Kidney capillary endothelial cell (primary cell): ENCODE measurements at places on chromosomes 7 and 10.

DNA sequence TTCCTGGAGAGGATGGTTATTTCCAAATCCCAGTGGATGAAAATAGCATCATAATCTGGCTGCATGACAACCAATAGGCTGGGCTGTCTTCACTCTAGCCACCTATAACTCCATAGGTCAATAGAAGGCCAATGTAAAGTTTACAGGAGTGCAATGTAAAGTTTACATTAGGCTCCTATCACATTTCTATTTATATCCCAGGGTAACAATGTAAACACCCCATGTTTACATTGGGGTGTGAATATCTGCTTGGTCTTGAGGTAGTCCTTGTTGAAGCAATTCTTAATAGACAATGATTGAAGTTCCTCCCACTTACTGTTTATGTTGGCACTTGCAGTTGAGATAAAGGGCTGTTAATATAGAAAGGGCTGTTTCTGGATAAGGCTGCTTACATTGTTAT is 21.5 kb downstream of the CH25H start:
- DNase-seq: no peak

DNA sequence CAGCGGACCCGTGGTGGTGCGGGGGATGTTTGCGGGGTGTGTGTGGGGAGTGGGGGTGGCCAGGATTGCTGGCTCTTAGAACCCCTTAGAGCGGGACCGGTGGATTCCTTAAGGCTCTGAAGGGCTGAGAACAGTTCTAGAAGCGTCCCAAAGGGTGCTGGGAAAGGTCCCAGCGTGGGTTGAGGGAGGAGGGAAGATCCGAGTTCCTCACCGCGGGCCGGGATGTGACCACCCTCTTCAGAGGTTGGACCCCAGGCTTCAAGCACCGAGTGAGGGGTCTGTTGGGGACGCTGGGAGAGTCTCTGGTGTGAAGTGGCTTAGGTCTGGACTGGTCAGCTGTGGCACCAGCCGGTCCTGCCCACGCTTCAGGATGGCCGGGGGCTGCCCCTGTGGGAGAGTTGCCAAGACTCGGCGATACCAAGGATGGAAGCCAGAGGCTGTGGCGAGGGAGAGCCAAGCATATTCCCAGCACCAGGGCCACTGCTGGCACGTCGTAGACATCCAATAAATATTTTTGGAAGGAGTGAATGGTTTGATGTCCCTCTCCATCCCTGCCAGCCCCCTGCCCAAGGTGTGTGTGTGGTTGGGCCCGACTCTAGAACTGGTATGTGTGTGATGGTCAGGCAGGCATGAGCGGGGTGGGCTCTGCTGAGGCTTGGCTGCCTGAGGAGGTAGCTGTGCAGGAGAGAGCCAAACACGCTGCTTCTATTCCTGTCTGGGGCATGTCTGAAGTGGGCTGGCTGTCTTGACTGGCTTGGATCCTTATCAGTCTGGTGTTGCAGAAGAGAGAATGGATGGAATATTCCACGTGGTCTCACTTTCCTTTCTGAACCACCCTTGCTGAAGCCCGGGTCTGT is 19.2 kb downstream of the ZNF775 start:
- DNase-seq: no peak

GRCh38 chr7:99270702-99271101 is 1.9 kb upstream of the MYH16 start:
- DNase-seq: no peak

DNA sequence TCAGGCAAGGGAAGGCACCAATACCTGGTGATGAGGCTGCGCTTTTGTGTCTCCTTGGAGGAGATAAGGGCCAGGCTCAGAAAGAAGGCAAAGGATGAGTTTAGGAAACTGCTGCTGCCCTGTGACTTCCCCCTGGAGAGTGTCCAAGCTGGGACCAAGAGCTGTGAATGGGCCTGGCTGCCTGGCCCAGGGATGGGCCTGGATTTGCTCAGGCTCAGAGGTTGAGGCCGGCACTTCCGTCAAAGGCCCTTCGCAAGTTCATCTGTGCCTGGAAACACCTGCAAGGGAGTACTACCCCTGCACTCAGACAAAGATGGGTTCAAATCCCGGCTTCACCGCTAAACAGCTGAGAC is 50.5 kb upstream of the NANOS1 start:
- DNase-seq: no peak

- DNase-seq: no peak
Measured at GRCh38 chr10:36469585-36469984, 655.8 kb upstream of the ANKRD30A start.

GRCh38 chr10:108031505-108031904 is 867.0 kb upstream of the SORCS1 start:
- DNase-seq: no peak

GRCh38 chr10:103708627-103709288 is 146.6 kb downstream of the SH3PXD2A start:
- DNase-seq: no peak

DNA sequence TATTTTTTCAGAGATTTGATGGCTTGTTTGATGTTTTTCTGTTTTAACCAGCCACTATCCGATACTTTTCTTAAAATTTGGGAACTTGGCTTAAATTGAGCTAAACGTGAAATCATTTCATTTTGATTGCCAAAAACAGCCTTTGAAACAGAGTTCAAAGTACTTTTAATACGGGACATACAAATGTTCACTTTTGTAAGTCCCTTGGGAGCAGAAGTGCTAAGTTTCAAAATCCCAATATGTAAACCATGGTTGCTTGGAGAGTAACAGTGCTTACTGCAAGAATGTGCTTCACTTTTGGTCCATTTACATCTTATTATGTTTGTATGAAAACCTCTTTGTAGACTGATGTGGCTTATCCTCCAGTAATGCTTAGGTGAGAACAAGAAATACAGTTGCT is 10.9 kb downstream of the PNPLA8 start:
- DNase-seq: no peak

DNA sequence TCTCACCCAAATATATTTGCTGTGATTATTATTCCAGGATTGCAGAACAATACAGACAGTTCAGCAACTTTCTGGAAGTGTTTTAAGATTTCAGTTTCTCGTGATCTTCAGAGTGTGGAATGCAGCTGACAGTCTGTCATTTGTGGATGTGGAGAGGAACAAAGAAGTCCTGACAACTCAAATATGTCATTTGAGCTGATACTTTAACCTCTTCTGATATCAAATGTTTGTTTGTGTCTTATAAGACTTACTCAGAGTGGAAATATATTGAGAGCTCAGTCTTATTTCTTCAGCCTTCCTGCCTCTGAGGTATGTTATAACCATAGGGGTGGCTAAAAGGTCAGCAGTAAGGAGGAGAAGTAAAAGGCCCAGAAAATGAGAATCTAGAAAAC is 96.4 kb downstream of the OSBPL3 start:
- no peak for DNase-seq

GRCh38 chr10:47331491-47331890 is 9.2 kb downstream of the GDF2 start:
- no peak for DNase-seq

DNA sequence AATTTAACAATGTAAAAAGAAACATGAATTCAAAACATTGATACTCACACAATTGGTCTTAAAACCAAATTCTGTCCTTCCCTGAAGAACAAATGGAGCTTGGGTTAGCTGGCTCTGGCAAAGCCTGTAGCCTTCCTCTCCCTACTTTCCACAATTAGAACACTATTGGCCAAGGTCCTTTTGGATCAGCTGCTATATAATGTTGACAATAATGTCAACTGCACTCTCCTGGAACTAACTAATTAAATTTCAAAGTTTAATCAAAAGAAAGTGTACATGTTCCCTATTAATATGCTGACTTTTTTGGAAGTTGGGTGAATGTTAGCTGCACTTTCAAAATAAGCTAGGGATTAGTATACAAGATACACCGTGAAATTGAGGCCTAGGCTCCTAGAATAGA is 440.1 kb upstream of the NFE2L3 start:
- no peak for DNase-seq

DNA sequence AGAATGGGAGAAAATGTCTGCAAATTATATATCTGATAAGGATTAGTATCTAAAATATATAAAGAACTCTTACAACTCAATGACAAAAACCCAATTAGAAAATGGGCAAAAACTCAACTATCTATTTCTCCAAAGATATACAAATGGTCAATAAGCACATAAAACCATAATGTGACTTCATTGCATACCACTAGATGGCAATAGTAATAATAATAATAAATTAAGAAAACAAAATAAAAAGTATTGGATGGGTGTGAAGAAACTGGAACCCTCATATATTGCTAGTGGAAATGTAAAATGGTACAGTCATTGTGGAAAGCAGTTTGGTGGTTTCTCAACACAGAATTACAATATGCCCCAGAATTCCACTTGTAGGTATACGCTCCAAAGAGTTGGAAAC is 98.8 kb downstream of the VIPR2 start:
- DNase-seq: no peak

DNA sequence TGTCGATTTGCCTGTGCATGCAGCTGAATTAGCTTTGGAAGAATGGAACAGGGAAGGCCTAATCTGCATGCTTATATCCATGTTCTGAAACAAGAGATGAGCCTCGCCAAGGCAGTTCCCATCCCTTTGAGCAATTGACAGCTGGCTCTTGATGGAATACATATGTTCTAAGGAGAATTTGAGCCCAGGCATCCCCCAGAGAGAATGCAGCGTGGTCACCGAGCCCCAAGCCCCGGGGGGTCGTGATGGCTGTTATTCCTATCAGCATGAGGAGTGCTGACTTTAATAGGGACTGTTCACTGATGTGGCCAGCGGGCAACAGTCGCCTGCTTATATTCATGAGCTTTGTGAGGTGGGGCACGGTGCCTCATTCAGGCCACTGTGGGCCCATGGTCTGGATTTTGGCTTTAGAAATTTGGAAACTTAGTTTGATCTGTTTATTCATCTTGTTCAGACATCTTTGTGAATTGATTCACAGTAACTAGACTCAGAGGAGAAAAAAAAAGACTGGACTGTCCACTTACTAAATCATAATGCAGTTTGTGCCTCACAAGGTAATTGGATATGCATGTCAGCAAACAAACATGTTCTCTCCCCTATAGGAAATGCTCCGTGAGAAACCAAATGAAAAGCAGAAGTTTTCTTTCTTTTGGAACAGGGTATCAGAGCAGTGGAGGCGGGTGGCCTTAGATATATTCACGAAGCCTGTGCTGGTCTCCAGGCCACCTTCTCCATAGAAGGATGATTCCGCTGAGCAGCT is 204.9 kb downstream of the CCDC3 start:
- no peak for DNase-seq

GRCh38 chr10:113681533-113682470 is 2.1 kb downstream of the CASP7 start:
- DNase-seq: no peak

GRCh38 chr7:7858559-7858958 is 110.0 kb upstream of the GLCCI1 start:
- peak; percentile 59 for DNase-seq

- DNase-seq: no peak
Measured at GRCh38 chr7:45652630-45653029, 78.5 kb downstream of the ADCY1 start.

DNA sequence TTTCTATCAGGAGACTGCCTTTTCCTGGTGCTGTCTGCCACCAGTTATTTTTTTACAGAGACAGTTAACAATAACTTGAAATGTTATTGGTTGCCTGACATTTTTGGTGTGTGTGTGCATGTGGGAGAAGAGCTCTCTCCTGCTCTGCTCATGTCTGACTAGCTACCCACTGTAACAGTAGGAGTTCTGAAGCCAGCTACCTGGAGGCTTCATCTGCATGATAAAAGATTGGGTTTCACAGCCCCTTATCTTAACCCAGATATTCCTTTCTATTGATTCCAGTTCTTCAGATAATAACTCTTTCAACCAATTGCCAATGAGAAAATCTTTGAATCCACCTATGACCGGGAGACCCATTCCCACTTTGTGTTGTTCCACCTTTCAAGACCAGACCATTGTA is 237.4 kb upstream of the PPP1R3A start:
- DNase-seq: no peak

GRCh38 chr10:50421026-50421719 is 169.9 kb upstream of the ASAH2 start:
- DNase-seq: peak; percentile 29

GRCh38 chr7:132422502-132423111 is 153.7 kb downstream of the PLXNA4 start:
- peak; percentile 52 for DNase-seq

DNA sequence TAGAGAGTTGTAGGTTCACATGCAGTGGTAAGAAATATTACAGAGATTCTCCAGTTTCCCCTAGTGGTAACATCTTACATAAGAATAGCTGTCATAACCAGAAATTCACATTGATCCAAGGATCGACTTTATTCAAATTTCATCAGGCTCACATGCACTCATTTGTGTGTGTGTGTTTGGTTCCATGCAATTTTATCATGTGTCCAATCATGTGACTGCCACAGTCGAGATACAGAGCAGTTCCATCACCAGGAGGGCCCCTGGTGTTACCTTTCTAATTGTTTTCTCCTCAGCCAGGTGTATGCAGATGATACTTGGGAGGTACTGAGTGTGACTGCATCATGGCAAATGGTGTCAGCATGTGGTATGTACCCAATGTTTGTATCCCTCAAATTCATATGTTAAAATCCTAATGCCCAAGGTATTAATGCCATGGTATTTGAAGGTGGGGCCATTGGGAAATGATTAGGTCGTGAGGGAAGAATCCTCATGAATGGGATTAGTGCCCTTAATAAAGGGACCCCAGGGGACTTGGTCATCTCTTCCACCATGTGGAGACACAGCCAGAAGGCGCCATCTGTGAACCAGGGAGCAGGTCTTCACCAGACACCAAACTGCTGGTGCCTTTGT is 126.3 kb downstream of the CXCL12 start:
- DNase-seq: no peak

DNA sequence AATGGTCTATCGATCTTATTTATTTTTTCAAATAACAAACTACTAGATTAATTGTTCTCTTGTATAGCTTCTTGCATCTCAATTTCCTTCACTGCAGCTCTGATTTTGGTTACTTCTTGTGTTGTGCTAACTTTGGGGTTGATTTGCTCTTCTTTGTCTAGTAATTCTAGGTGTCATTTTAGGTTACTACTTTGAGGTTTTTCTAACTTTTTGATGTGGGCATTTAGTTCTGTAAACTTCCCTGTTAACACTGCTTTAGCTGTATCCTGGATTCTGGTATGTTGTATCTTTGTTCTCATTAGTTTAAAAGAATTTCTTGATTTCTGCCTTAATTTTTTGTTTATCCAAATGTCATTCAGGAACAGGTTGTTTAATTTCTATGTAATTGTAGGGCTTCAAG is 1188.0 kb downstream of the DNAJB9 start:
- no peak for DNase-seq
